ENCODE measurements at places on chromosomes 3 and 15. TPM values are rescaled to one million over a fixed set of nuclear protein-coding genes. Genes with fewer than 3 reads are reported as not detected.

DNA sequence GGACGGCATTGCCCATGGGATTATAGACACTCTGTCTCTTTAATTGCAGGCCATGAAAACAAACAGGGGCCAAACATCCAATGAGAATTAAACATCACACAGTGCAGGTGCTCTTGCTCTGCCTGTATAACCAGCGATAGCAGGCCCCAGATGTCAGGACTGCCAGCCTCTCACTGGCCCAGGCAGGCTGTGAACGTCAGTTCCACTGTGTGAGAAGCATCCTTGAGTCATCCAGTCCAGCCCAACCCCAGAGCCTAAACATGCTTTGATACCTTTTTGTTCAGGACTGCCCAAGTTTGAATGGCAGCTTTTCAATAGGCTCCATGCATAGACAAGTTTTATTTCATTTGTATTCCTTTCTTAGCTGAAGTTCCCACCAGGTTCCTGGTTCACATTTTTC, 189.8 kb downstream of the SLCO3A1 start:
- H3K27ac ChIP-seq = no peak overlapping the region
- DNase-seq = no peak
- no peaks in the 10 kb centered on the region for H3K27me3 ChIP-seq
- H3K36me3 ChIP-seq = no peaks in the 10 kb centered on the region

Gene ITGA11
- total RNA-seq = 2.4 TPM

DNA sequence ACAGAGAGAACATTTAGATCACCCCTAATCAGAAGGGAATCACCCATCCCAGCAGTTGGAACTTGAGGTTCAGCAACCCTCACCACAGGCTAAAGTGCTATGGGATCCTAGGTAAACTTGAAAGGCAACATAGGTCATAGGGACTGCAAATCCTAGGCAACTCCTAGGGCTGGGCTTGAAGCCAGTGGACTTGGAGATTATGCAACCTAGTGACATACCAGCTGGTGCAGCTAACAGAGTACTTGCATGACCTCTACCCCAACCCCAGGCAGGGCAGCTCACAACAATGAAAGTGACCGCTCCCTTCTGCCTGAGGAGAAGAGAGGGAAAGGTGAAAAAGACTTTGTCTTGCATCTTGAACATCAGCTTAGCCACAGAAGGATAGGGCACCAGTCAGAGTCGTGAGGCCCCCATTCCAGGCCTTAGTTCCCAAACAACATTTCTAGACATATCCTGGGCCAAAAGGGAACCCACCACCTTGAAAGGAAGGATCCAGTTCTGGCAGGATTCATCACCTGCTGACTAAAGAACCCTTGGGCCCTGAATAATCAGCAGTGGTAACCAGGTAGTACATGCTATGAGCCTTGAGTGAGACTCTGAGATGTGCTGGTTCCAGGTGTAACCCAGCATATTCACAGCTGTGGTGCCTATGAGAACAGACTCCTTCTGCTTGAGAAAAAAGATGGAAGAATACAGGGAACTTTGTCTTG, 37.6 kb upstream of the FBN1 start:
- DNase-seq = peak; percentile 29
- no peak overlapping the region for H3K27ac ChIP-seq
- H3K27me3 ChIP-seq = no peaks in the 10 kb centered on the region
- no peaks in the 10 kb centered on the region for H3K4me1 ChIP-seq
- no peaks in the 10 kb centered on the region for H3K36me3 ChIP-seq

Gene PXYLP1
- total RNA-seq = 8.9 TPM

- H3K4me1 ChIP-seq = no peaks in the 10 kb centered on the region
- no peak for DNase-seq
- no peak overlapping the region for H3K4me3 ChIP-seq
- H3K27me3 ChIP-seq = no peaks in the 10 kb centered on the region
- H3K36me3 ChIP-seq = no peaks in the 10 kb centered on the region
- no peak overlapping the region for H3K27ac ChIP-seq
These were observed 31.2 kb downstream of the RYR3 start for GRCh38 chr15:33341953-33342352.

Data from colonic mucosa (tissue), 4 donors.